Ovary (tissue), 10 donors: ENCODE measurements at places on chromosomes 4 and X. TPM values are rescaled to one million over a fixed set of nuclear protein-coding genes. Genes with fewer than 3 reads are reported as not detected.

- H3K4me3 ChIP-seq: no peak overlapping the region
- H3K4me1 ChIP-seq: no peaks in the 10 kb centered on the region
These were observed 25.0 kb upstream of the PDLIM5 start for GRCh38 chr4:94426783-94427182.

GRCh38 chr4:37998226-37998625 lies 38.0 kb downstream of the PTTG2 start:
- no peak for DNase-seq
- no peaks in the 10 kb centered on the region for H3K27me3 ChIP-seq
- H3K4me3 ChIP-seq: no peak overlapping the region

GRCh38 chr4:95027905-95028618 lies 270.3 kb downstream of the BMPR1B start:
- no peak overlapping the region for H3K27ac ChIP-seq
- H3K27me3 ChIP-seq: no peaks in the 10 kb centered on the region
- no peaks in the 10 kb centered on the region for H3K4me1 ChIP-seq

DNA sequence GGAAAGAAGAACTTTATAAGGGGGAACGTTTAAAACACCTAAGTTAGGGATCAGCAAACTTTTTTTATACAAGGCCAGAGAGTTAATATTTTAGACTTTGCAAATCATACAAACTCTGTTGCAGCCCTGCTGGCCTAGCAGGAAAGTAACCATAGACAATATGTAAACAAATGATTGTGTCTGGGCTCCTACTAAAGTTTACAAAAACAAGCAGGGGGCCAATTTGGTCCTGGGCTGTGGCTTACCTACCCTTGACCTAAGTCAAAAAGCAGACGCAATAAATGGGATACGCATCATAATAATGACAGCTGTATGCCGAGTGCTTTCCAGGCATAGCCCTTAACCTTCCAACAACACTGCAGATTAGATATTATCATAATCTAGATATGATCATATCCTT lies 4.9 kb downstream of the TASL start:
- H3K27me3 ChIP-seq: no peaks in the 10 kb centered on the region
- no peak overlapping the region for H3K27ac ChIP-seq
- DNase-seq: no peak
- H3K4me1 ChIP-seq: no peaks in the 10 kb centered on the region
- no peak overlapping the region for H3K4me3 ChIP-seq
- no peaks in the 10 kb centered on the region for H3K36me3 ChIP-seq

- H3K27me3 ChIP-seq: no peaks in the 10 kb centered on the region
- H3K4me1 ChIP-seq: peaks cover 3% of the 10 kb centered on the region
- DNase-seq: no peak
- no peaks in the 10 kb centered on the region for H3K36me3 ChIP-seq
These were observed 30.4 kb downstream of the FAT1 start for GRCh38 chr4:186693159-186693815.

- DNase-seq: no peak
- no peaks in the 10 kb centered on the region for H3K36me3 ChIP-seq
- H3K4me3 ChIP-seq: no peak overlapping the region
- no peak overlapping the region for H3K27ac ChIP-seq
These were observed 44.5 kb downstream of the STPG2 start for GRCh38 chr4:98098764-98099163.

GRCh38 chr4:10577018-10577417 lies 107.5 kb downstream of the CLNK start:
- no peak for DNase-seq
- H3K4me3 ChIP-seq: no peak overlapping the region
- H3K4me1 ChIP-seq: no peaks in the 10 kb centered on the region
- H3K27ac ChIP-seq: no peak overlapping the region
- no peaks in the 10 kb centered on the region for H3K27me3 ChIP-seq

GRCh38 chrX:17613979-17614588 lies 123.2 kb upstream of the SCML1 start:
- no peak overlapping the region for H3K27ac ChIP-seq
- H3K4me1 ChIP-seq: no peaks in the 10 kb centered on the region
- no peak overlapping the region for H3K4me3 ChIP-seq
- no peaks in the 10 kb centered on the region for H3K27me3 ChIP-seq
- DNase-seq: no peak
- no peaks in the 10 kb centered on the region for H3K36me3 ChIP-seq

DNA sequence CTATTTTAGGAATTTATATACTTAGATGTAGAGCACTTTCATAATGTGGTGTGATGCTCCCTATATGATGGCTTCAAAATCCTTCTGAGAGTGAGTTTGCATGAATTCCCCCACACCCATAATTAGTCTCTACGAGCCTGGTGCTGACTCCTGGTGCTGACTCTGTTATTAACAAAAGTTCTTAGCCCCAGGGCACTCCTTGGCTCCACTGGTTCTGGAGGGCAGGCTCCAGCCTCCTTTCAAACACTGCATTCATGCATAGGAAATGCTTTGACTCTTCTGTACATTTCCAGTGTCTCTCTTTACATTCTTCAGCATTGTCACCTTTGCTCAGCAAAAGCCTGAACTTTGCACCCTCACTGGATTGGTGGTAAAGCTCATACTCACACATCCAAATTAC lies 64.0 kb downstream of the LNX1 start:
- no peak overlapping the region for H3K4me3 ChIP-seq
- no peaks in the 10 kb centered on the region for H3K4me1 ChIP-seq
- H3K27ac ChIP-seq: no peak overlapping the region
- no peaks in the 10 kb centered on the region for H3K27me3 ChIP-seq

GRCh38 chr4:155787113-155787710 lies 28.4 kb downstream of the GUCY1B1 start:
- H3K4me3 ChIP-seq: no peak overlapping the region
- no peaks in the 10 kb centered on the region for H3K4me1 ChIP-seq
- no peaks in the 10 kb centered on the region for H3K27me3 ChIP-seq

DNA sequence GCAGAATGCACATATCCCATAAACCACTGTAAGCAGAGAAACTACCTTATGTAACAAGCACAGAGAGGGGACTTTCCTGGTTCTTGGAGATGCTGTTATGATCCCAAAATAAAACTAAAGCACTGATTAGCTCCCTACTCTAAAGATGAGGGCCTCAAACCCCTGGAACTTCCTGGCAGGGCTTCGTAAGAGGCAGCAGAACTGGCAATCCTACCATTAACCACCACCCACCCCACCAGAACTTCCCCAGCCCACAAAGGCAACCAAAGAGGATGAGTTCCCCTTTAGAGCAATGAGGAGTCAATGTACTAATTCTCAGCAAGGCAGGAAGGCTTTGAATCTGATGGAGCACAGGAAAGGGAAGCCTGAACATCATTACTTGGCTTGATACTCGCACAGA lies 436.5 kb upstream of the FRG1 start:
- no peaks in the 10 kb centered on the region for H3K36me3 ChIP-seq
- no peak overlapping the region for H3K4me3 ChIP-seq
- H3K27me3 ChIP-seq: no peaks in the 10 kb centered on the region
- no peak overlapping the region for H3K27ac ChIP-seq
- DNase-seq: no peak
- no peaks in the 10 kb centered on the region for H3K4me1 ChIP-seq

- H3K27me3 ChIP-seq: no peaks in the 10 kb centered on the region
- H3K4me3 ChIP-seq: no peak overlapping the region
- H3K4me1 ChIP-seq: no peaks in the 10 kb centered on the region
These were observed 316.7 kb upstream of the IGFBP7 start for GRCh38 chr4:57426779-57427395.

GRCh38 chrX:129139837-129140598 lies 383.3 kb downstream of the SMARCA1 start:
- no peak for DNase-seq
- H3K4me3 ChIP-seq: no peak overlapping the region
- H3K36me3 ChIP-seq: no peaks in the 10 kb centered on the region
- H3K4me1 ChIP-seq: no peaks in the 10 kb centered on the region
- no peaks in the 10 kb centered on the region for H3K27me3 ChIP-seq

DNA sequence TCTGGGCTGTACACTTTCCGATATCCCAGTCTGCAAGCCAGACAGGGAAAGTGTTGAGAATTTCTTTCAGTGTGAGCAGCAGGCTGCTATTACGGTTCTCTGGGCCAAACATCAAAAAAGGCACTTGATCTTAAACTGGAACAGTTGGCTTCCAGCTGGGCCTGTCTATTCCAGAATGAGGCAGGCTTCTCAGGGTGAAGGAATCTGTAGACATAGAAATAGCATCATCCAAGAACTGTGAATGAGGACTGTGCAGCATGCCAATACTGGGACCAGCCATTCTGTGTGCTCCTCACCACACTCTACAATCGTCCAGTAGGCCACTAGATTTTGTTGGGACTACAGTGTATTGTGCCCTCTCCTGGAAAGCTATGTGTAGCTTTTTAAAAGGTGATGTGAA lies 31.1 kb downstream of the ART3 start:
- H3K4me1 ChIP-seq: no peaks in the 10 kb centered on the region
- DNase-seq: no peak
- H3K4me3 ChIP-seq: no peak overlapping the region
- no peak overlapping the region for H3K27ac ChIP-seq
- H3K36me3 ChIP-seq: no peaks in the 10 kb centered on the region

GRCh38 chrX:10677490-10677889 lies 57.1 kb upstream of the MID1 start:
- no peaks in the 10 kb centered on the region for H3K27me3 ChIP-seq
- H3K4me1 ChIP-seq: no peaks in the 10 kb centered on the region
- no peak overlapping the region for H3K27ac ChIP-seq
- no peak overlapping the region for H3K4me3 ChIP-seq

- DNase-seq: no peak
- H3K36me3 ChIP-seq: no peaks in the 10 kb centered on the region
- no peaks in the 10 kb centered on the region for H3K27me3 ChIP-seq
- no peak overlapping the region for H3K4me3 ChIP-seq
These were observed 3.7 kb upstream of the NR0B1 start for GRCh38 chrX:30312858-30313257.

DNA sequence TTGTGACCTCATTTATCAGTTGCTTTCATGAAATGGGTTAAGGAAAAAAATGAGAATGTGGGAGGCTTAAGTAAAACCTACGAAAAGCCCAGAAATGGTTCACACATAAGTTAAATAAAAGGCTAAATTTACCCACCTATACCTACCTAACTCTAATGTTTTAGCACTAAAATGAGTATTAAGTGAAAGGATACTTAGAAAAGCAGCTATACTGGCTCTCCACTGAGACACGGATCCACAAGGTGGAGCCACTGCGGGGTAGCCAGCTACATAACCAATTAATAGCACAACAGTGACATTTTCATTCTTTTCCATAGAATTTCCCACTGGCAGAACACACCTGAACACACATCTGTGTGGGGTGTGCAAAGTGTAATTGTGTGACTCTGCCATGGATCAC lies 101.9 kb downstream of the MAML3 start:
- DNase-seq: peak; percentile 61
- H3K27ac ChIP-seq: no peak overlapping the region
- peaks cover 5% of the 10 kb centered on the region for H3K4me1 ChIP-seq
- H3K4me3 ChIP-seq: no peak overlapping the region

- no peak overlapping the region for H3K27ac ChIP-seq
- H3K27me3 ChIP-seq: no peaks in the 10 kb centered on the region
- DNase-seq: no peak
- H3K4me1 ChIP-seq: no peaks in the 10 kb centered on the region
- no peak overlapping the region for H3K4me3 ChIP-seq
These were observed 82.6 kb downstream of the PCDH7 start for GRCh38 chr4:30802622-30803323.

NSG1 gene
- polyA plus RNA-seq: 81.9 TPM

TMEM35A gene
- polyA plus RNA-seq: 7.7 TPM

ZFYVE28 gene
- 6.8 TPM for polyA plus RNA-seq

MAGEB2 gene
- polyA plus RNA-seq: not detected

GAGE2A gene
- not detected for polyA plus RNA-seq

GAGE13 gene
- not detected for polyA plus RNA-seq

RPL9 gene
- polyA plus RNA-seq: 5,793 TPM

CLIC2 gene
- 13.2 TPM for polyA plus RNA-seq
